Stimulated activated CD8-positive, alpha-beta memory T cell treated with anti-CD3 and anti-CD28 coated beads, Interleukin-7, amount 100 ng/mL, for 48 hours (primary cell): ENCODE measurements at places on chromosomes 4 and X.
A peak's percentile ranks its signal among the peaks of the same experiment; 100 is the strongest.

DNA sequence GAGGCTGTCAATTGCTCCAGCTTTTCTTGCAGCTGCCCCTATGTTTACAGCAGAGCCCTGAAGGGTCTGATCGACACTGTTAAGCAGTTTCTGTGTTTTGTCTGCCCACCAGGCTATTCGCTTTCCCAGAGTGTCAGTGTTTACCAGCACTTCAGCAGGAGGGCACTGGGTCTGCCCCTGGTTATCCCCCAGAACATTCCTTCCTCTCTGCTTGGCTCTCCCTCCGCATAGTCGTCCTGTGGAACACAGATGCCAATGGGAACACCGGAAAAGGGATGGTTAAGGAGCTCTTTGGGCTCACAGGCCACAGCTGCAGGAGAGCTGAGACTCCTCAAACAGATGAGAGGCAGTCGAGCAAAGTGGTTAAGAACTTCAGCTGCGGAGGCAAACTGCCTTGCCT lies 71.3 kb upstream of the FBXW7 start:
- DNase-seq, result no peak

DNA sequence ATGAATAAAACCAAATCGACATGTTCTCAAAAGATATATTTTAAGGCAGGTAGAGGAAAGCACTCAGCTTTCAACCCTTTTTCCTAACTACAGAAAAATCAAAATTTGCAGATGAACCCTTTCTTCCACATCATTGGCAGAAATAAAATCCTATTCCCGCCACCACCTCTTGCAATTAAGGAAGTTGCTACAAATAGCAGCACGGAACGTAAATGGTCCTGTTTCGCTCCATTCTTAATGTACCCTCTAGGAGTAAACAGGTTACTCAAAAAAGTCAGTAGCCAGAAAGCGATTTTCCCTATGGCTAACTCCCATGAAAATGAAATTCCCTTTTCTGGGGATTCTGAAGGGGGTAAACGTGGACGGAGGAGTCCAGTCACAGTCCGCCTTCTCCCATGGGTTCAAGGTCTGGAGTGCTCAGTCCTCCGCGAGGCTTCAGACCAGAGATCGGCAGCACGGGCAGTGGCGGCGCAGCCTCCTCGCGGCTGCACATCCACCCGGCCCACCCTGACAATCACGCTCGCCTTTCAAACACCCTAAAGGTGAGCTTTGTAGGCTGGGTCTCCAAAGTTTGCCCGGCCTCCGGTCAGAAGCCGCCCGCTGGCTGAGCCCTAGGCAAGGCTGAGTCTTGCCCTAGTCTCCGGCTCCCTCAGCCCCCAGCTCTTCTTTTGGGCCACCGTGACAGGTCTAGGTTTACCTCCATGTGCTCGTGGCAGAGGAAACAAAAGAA lies 1.8 kb downstream of the ATP11C start:
- no peak for DNase-seq

DNA sequence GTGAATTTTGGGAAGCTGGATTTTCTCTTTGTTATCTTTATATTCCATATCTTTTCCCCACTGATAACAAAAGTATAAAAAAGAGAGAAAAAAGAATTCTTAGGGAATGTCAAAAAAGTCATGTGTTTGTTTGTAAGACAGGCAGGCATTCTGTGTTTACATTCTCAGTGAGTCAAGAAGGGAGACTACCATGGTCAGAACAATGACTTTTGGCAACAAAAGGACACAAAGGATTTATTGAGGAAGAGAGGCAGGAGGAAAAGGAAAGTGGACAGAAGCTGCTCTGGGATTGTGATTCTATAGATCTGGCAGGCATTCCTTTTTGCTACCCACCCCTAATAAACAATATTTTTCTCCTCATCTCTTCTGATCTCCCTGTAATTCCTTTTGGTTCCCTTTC lies 5.9 kb upstream of the ANK2 start:
- no peak for DNase-seq

DNA sequence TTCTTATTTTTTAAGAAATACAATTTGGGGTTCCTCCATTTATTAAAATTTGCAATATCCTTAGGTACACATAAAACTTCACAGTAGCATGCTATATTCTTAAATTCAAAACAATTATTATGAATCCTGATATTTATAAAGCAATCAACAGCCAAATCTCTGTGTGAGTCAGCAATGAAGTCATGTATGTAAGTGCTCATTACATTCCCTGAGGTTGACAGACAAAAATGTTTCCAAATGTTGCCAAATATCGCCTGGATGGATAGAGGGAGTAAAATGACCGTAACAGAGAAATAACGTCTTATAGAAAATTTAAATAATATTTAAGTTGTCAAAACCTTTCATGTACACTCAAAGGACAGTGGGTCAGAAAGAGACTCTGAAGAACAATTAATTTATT lies 220.0 kb downstream of the PCDH18 start:
- no peak for DNase-seq

GRCh38 chr4:128810871-128811570 lies 1.5 kb downstream of the JADE1 start:
- DNase-seq, result peak; percentile 63
